ENCODE measurements at places on chromosomes 2 and 18. TPM values are rescaled to one million over a fixed set of nuclear protein-coding genes. Genes with fewer than 3 reads are reported as not detected.

IL36RN gene
- not detected for total RNA-seq

BCS1L gene
- total RNA-seq, result 41.2 TPM

SOWAHC gene
- total RNA-seq, result 13.0 TPM

GALNT3 gene
- 0.39 TPM for total RNA-seq

GRCh38 chr2:200225951-200226350, 80.5 kb upstream of the SPATS2L start:
- H3K27me3 ChIP-seq, result no peaks in the 10 kb centered on the region
- no peaks in the 10 kb centered on the region for H3K36me3 ChIP-seq
- H3K27ac ChIP-seq, result no peak overlapping the region
- no peak overlapping the region for H3K4me3 ChIP-seq
- H3K4me1 ChIP-seq, result peaks cover 6% of the 10 kb centered on the region

DNA sequence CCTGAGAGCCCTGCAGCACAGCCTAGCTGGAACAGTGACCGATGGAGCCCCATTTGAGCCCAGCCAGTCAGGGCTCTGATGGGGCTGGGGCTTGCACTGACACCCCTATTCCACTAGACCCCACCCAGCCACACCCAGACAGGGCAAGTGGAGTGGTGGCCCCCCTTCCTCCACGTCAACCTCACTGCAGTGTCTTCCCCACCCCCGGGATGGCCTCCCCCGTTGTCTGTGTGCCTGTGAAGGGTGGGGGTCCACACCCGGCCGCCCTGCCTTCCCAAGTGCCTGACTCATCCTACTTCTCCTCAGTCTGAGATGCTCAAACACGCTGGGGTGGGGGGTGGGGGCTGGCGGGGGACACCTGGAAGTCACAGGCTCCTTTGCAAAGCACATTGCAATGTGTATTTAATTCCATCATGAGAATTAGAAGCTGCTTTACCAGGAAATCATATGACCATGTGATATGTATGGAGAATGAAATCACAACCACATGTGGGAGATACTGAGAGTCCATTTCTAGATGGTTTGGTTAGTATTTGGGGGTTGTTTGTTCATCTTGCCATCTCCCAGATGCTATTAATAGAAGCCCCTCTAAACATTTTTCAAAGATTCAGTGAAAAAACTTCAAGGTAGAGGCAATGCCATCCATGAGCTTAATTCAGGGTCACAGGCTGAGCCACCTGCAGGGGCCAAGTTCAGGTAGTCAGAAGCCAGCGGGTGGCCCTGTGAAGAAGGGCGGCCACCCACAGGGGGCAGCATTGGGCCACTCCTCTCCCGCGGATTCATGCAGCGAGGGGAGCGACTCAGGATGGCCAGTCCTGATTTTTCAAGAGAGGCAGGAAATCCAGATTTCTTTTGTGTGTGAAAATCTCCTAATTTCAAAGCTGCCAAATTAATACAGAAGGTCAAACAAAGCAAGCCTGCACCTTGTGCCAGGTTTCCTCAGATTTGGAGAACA, 22.7 kb upstream of the GMPPA start:
- no peak overlapping the region for H3K4me3 ChIP-seq
- H3K4me1 ChIP-seq, result peaks cover 24% of the 10 kb centered on the region
- no peaks in the 10 kb centered on the region for H3K27me3 ChIP-seq
- peak; percentile 72 for DNase-seq

DNA sequence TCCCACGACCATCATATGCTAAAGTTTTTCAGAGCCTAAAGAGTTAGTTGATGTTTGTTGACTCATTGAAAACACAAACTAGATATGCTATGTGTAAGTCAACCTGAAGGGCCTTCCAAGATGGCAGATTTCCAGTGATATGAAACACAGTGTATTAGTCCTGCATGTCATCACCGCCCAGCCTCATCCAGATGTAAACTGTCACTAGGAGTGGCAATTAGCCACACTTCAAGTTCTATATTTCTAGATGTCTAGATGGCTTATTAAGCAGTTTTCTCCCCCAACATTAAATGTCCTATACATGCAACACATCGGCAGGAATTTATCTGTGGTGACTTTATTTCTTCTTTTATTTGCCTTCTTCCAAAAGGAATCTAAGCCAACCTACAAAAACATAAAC, 444.1 kb upstream of the SMIM21 start:
- no peak overlapping the region for H3K4me3 ChIP-seq
- no peak for DNase-seq
- H3K36me3 ChIP-seq, result no peaks in the 10 kb centered on the region
- no peak overlapping the region for H3K27ac ChIP-seq

- DNase-seq, result no peak
- no peaks in the 10 kb centered on the region for H3K27me3 ChIP-seq
- H3K27ac ChIP-seq, result no peak overlapping the region
- peaks cover 16% of the 10 kb centered on the region for H3K4me1 ChIP-seq
- H3K4me3 ChIP-seq, result no peak overlapping the region
Measured at GRCh38 chr2:120776649-120777048, 41.0 kb downstream of the GLI2 start.

DNA sequence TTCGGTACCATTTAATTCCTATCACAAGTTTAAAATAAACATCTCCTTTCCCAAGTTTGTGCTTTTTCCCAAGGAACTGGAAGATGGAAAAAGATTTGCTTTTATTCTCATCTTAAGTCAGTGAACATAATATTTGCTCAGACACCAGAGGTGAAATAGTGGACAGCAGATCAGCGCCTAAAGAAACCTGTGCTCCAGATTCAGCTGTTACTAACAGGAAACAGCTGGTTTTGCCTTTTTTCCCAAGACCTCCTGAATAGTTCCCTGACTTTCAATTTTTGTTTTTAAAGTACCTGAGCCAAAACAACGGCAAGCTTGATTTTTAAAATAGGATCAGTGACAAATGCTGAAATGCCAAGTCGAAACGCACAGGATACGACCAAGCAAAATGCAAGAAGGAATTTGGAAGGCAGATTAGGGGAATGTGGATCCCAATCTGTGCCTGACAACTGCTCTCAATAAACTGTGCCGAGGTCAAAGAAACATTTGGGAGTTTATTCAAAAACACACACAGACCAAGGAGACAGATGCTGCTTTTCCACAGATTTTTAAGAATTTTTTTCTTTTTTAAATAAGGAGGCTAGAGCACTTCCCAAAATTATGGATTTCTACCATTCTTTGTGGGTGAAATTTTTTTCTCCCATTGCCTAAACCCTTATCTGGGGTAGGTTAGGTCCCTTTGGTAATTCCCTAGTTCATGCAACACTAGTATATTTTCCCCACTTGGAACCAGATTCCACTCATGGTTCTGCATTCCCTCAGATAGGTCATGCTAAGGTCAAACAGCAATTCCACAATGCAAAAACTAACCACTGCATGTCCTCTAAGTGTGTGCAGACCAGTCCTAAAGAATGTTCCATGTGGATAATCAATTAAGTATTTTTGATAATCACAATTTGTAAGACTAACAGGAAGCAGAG, 121.5 kb upstream of the PDE1A start:
- peak; percentile 82 for DNase-seq
- peak overlapping the region; percentile 41 for H3K27ac ChIP-seq
- no peaks in the 10 kb centered on the region for H3K36me3 ChIP-seq

- H3K36me3 ChIP-seq, result no peaks in the 10 kb centered on the region
- H3K4me3 ChIP-seq, result no peak overlapping the region
- H3K4me1 ChIP-seq, result no peaks in the 10 kb centered on the region
- no peak overlapping the region for H3K27ac ChIP-seq
- no peak for DNase-seq
Measured at GRCh38 chr2:230221493-230221892, 1.7 kb upstream of the SP110 start.

DNA sequence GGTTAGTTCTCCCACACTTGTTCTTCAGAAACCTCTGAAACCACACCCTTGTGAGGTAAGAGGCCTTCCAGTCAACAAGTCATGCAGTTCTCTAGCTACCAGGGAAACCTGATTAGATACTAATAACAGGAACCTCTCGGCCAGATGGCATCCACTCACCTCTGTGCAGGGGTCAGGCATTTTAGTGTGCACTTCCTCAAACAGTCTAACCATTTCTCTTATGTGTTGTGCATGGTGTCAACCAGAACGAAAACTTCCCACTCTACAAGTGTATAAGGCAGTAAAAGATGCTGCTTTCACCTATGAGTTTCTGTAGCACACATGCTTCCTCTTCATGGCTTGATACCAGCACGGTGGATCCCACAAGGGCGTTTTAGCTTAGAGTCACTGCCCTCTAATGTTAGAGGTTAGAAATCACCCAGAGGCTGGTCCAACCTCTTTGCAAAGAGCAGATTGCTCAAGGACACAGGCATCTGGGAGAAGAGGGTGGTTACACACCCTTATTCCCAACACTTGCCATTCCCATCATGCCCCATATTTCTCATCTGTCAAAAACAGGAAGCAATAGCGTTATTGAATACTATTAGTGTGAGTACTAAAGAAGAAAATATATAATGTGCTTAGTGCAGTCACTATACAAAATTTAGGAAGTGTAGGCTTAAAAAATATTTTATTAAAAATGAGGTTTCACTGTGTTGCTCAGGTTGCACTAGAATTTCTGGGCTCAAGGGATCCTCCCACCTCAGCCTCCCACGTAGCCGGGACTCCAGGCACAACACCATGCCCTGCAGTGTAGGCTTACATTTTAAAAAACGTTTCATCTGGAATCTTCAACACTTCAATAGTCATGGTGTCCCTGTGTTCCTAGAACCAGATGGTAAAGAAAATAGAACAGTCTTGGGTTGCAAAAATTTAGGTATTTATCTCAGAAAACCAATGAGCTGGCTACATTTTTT, 34.5 kb upstream of the RAB31 start:
- no peak overlapping the region for H3K27ac ChIP-seq
- H3K36me3 ChIP-seq, result no peaks in the 10 kb centered on the region
- DNase-seq, result peak; percentile 56
- H3K4me1 ChIP-seq, result no peaks in the 10 kb centered on the region
- no peak overlapping the region for H3K4me3 ChIP-seq

GRCh38 chr18:63904694-63905093, 3.1 kb upstream of the SERPINB10 start:
- no peak overlapping the region for H3K4me3 ChIP-seq
- H3K27ac ChIP-seq, result no peak overlapping the region
- H3K27me3 ChIP-seq, result no peaks in the 10 kb centered on the region
- H3K36me3 ChIP-seq, result no peaks in the 10 kb centered on the region

- H3K4me3 ChIP-seq, result no peak overlapping the region
- no peak for DNase-seq
- H3K27ac ChIP-seq, result no peak overlapping the region
- H3K4me1 ChIP-seq, result no peaks in the 10 kb centered on the region
Measured at GRCh38 chr18:49026501-49027373, 76.0 kb upstream of the SMAD7 start.

GRCh38 chr18:48171490-48172188, 237.5 kb downstream of the ZBTB7C start:
- DNase-seq, result no peak
- no peaks in the 10 kb centered on the region for H3K36me3 ChIP-seq
- H3K27me3 ChIP-seq, result no peaks in the 10 kb centered on the region
- H3K27ac ChIP-seq, result no peak overlapping the region

GRCh38 chr2:96890726-96891385, 21.0 kb upstream of the SEMA4C start:
- DNase-seq, result no peak
- no peaks in the 10 kb centered on the region for H3K27me3 ChIP-seq
- H3K36me3 ChIP-seq, result no peaks in the 10 kb centered on the region
- peaks cover 27% of the 10 kb centered on the region for H3K4me1 ChIP-seq
- peak overlapping the region; percentile 61 for H3K27ac ChIP-seq

GRCh38 chr2:122081751-122082150, 326.3 kb downstream of the TSN start:
- H3K4me3 ChIP-seq, result no peak overlapping the region
- H3K36me3 ChIP-seq, result no peaks in the 10 kb centered on the region
- no peaks in the 10 kb centered on the region for H3K27me3 ChIP-seq
- no peak overlapping the region for H3K27ac ChIP-seq
- DNase-seq, result peak; percentile 31
